SK-N-SH (cell line): ENCODE measurements at places on chromosomes 7 and 10. TPM values are rescaled to one million over a fixed set of nuclear protein-coding genes. Genes with fewer than 3 reads are reported as not detected.
A peak's percentile ranks its signal among the peaks of the same experiment; 100 is the strongest.

DNA sequence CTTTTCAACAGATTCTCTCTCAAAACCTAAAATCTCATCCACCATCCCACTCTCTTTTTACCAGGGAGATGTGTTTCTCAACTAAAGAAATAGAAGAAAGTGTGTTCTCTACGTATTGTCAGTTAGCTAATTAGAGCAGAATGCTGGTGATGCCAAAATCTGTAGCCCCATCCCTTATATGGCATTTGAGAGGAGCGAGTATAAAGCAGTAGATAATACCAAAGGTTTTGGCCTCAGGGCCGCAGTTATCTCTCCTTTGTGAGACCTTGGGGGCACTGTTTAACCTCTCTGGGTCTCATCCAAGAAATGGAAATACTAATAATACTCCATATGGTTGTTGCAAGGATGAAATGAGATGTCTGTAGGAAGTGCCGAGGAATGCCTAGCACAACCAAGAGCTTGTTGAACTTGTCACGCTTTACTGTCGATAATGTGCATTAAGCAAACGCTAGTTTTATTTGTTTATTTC, 456 bp upstream of the DLD start:
- H3K4me1 ChIP-seq, result peaks cover 10% of the 10 kb centered on the region; the same call in 1 of the 2 replicates
- peaks cover 27% of the 10 kb centered on the region for H3K36me3 ChIP-seq
- peak overlapping the region; percentile 81; the same call in 1 of the 2 replicates for H3K27ac ChIP-seq

- no peak for DNase-seq
- no peaks in the 10 kb centered on the region for H3K4me1 ChIP-seq
- H3K4me3 ChIP-seq, result no peak overlapping the region
- H3K36me3 ChIP-seq, result peaks cover 11% of the 10 kb centered on the region
- peak overlapping the region; percentile 98 for H3K27ac ChIP-seq
Measured at GRCh38 chr10:4254101-4254994, 469.3 kb upstream of the KLF6 start.

- no peaks in the 10 kb centered on the region for H3K4me1 ChIP-seq
- no peak for DNase-seq
- no peaks in the 10 kb centered on the region for H3K27me3 ChIP-seq
Measured at GRCh38 chr7:158420591-158421340, 166.9 kb downstream of the PTPRN2 start.

DNA sequence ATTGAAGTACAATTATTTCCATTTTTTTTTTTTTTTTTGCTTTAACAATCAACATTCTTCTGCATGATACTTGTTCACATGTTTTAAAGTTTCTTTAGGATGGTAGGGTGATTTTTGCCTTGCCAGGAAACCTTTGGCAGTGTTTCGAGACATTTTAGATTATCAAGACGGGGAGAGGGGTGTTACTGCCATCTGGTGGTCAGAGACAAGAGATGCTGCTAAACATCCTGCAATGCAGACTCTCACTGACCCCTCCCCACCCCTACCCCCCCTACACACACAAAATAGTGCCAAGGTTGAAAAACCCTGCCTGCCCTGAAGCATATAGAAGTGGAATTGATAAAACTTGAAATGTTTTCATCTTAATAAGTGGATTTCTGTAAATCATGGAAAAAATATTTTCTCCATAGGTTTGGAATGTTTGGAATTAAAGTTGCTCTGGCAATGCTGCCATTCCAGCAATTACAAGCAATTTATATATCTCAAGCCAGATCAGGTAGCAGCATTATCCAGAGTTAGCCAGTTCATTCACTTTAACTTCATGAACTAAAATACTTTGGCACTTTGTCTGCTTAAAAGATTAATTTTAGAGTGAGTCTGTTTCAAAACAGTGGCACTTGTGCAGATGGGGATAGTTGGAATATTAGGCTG, 62.1 kb downstream of the SDHAF3 start:
- H3K27me3 ChIP-seq, result no peaks in the 10 kb centered on the region
- no peak overlapping the region; the same call in 1 of the 2 replicates for H3K4me3 ChIP-seq
- H3K4me1 ChIP-seq, result no peaks in the 10 kb centered on the region
- DNase-seq, result peak; percentile 84

GRCh38 chr10:118908557-118909256, 120.8 kb upstream of the NANOS1 start:
- H3K4me3 ChIP-seq, result no peak overlapping the region; the same call in 1 of the 2 replicates
- H3K27me3 ChIP-seq, result no peaks in the 10 kb centered on the region
- H3K4me1 ChIP-seq, result no peaks in the 10 kb centered on the region; the same call in 1 of the 2 replicates
- peak overlapping the region; percentile 84 for H3K27ac ChIP-seq
- H3K36me3 ChIP-seq, result no peaks in the 10 kb centered on the region

- peak overlapping the region; percentile 49; the same call in 1 of the 2 replicates for H3K4me3 ChIP-seq
- no peak for DNase-seq
- H3K4me1 ChIP-seq, result peaks cover 13% of the 10 kb centered on the region
- H3K27ac ChIP-seq, result peak overlapping the region; percentile 99
- no peaks in the 10 kb centered on the region for H3K36me3 ChIP-seq
- H3K27me3 ChIP-seq, result no peaks in the 10 kb centered on the region
Measured at GRCh38 chr7:18509481-18509880, 13.9 kb downstream of the HDAC9 start.

- no peak overlapping the region for H3K4me3 ChIP-seq
- H3K27me3 ChIP-seq, result no peaks in the 10 kb centered on the region
- no peak overlapping the region for H3K27ac ChIP-seq
- H3K4me1 ChIP-seq, result no peaks in the 10 kb centered on the region; the same call in 1 of the 2 replicates
- no peak for DNase-seq
- H3K36me3 ChIP-seq, result no peaks in the 10 kb centered on the region
Measured at GRCh38 chr10:50470345-50470744, 153.4 kb downstream of the SGMS1 start.

The PPIF gene
- polyA plus RNA-seq, result 73.8 and 85.9 TPM in 2 replicates

The RTKN2 gene
- 1.4 and 1.5 TPM in 2 replicates for polyA plus RNA-seq

The GHRHR gene
- polyA plus RNA-seq, result not detected in 2 replicates

The TMEM225B gene
- polyA plus RNA-seq, result 1.5 and 2.2 TPM in 2 replicates

The STK31 gene
- 0.02 and 0.05 TPM in 2 replicates for polyA plus RNA-seq
